ENCODE measurements at places on chromosomes 12 and 14.

GRCh38 chr14:54695196-54695595, 128.3 kb downstream of the SAMD4A start:
- no peak for DNase-seq

GRCh38 chr14:52844262-52845060, 53.1 kb upstream of the GNPNAT1 start:
- DNase-seq = no peak

GRCh38 chr12:75389061-75389460, 1.8 kb upstream of the GLIPR1L2 start:
- DNase-seq = no peak

GRCh38 chr14:79965896-79966295, 245.4 kb downstream of the DIO2 start:
- no peak for DNase-seq

GRCh38 chr14:61132894-61133293, 148.2 kb downstream of the TMEM30B start:
- DNase-seq = no peak

GRCh38 chr12:32512379-32512778, 113.0 kb downstream of the FGD4 start:
- DNase-seq = no peak

DNA sequence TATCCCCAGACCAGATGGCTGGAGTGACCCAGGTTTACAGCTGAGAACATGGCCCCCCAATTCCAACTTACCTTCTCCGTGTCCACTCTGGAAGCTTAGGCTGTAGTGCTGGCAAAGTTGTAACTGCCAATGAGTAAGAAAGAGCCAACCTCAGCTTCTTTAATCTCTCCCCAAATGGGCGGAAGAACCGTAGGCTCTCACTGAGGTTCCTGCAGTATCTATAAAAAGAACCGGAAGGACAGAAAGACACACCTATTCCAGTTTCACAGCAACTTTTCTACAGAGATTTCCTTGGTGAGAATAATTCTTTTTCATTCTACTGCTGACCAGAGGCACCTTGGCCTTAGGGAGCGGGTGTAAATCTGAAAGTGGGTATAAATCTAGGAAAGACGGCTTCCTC, at the start of gene GPRC5D:
TSS of gene GPRC5D (minus strand) at position 135 of the 400 bp plus-strand sequence. CDS start 1,786 bp downstream, outside the sequence.
- DNase-seq = no peak

DNA sequence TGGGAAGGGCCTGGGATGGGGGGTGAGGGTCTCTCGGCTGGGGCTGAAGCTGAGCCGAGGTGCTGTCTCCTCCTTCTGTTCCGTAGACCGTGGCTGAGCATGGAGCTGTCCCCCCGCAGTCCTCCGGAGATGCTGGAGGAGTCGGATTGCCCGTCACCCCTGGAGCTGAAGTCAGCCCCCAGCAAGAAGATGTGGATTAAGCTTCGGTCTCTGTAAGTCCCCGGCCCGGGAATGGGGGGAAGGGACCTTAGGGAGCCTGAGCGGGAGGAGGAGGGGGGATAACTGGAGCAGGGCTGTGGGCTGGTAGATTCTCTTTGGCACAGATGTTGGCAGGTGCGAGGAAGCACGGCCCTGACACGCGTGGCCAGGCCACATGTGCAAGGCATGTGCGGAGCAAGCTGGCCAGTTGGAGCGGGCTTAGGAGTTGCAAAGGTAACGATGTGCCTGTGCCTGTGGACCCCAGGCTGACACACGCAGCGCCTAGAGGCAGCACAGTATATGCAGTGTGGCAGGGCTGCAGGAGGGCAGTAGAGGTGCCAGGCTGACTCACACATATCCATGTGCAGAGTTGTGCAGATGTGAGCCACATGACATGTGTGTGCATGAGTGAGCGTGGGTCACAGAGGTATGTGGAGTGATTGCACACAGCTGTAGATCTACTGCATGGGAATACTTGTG, 512 bp downstream of the PDE1B start:
- DNase-seq = peak; percentile 28

GRCh38 chr12:27901959-27902358, 70.6 kb downstream of the PTHLH start:
- no peak for DNase-seq

GRCh38 chr14:24952851-24953666, 96.9 kb downstream of the STXBP6 start:
- DNase-seq = no peak

- DNase-seq = no peak
Observed at GRCh38 chr12:109131154-109132050, 15.0 kb downstream of the ACACB start.

DNA sequence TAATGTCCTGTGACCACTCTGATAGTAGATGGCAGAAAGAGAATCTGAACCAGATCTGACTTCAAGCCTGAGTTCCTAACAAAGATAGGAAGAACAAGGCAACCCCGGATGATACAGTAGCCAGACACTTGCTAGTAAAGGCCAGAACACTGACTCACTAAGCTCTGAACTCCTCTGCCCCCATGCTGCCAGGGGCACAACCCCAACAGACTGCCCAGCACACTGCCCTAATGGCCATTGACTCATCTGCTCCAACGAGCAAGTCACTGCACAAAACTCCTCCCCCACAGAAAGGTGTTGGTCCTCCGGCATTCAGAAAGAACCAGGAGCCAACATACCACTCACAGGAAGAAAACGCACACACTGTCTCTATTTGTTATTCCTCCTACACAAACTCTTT, 179.6 kb upstream of the NUDT4 start:
- DNase-seq = no peak

GRCh38 chr12:46356655-46357437, 15.7 kb downstream of the SLC38A2 start:
- DNase-seq = no peak

DNA sequence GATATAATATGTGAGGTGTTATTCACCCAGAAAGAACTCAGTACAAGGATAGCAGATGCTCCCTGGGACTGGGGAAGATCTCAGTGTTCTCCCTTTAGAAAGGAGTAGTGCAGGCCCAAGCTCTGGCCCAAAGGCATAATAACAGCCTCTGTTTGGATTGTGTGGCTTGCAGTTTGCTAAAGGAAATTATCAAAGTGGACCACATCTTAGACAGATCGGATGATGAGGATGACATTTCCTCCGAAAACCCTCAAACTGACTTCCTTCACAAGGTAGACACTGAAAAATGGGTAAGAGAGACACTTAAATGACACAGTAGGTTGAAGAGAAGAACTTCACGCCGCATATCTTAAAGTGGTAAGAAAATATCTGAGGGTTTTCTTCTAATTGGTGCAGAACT, 26.1 kb downstream of the SMCO2 start:
- no peak for DNase-seq

DNA sequence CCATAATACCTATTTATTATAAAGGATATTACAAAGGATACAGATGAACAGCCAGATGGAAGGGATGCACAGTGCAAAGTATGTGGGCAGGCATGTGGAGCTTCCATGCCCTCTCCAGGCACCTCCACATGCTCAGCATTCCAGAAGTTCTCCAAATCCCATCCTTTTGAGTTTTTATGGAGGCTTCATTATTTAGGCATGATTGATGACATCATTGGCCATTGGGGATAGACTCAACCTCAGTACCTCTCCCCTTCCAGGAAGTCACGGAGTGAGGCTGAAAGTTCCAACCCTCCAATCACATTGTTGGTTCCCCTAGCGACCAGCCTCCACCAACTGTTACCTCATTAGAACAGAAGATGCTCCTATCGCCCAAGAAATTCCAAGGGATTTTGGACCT, 156.4 kb downstream of the ATP23 start:
- no peak for DNase-seq

DNA sequence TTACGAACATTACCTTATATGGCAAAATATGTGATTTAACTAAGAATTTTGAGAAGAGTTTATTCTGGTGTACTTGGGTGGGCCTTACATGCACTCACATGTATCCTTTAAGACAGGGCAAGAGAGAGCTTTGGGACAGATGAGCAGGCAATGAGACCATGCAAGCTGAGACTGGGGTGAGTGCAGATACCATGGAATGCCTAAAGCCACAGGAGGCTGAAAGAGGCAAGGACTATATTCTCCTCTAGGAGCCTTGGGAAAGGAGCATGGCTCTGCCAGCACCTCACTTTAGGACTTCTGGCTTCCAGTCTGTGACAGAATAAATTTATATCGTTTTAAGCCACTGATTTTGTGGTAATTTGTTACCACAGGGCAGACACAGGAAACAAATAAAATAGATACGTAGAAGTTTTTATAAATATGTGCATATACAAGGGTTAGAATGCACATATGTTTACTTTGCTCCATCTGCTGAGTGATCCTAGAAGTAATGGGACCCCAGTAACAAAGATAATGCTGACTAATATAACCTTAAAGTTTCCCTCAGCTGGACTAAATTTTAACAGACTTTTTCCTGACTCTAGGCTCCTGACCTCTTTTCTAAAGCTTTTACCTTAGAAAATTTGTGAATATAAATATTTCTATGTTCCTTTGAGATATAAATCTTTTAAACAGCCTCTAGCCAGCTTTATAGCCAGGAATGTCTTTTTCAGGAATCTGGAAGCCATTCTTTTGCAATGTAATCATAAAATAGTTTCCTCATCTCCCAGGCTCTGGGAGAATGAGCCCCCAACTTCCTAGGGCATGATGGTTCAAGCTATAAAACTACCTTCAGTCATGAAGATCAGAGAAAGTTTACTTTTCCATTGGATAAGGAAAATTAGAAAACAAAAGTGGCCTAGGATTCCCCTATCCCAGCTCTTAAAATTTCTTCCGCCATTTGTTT, 216.8 kb downstream of the PPFIA2 start:
- DNase-seq = no peak

DNA sequence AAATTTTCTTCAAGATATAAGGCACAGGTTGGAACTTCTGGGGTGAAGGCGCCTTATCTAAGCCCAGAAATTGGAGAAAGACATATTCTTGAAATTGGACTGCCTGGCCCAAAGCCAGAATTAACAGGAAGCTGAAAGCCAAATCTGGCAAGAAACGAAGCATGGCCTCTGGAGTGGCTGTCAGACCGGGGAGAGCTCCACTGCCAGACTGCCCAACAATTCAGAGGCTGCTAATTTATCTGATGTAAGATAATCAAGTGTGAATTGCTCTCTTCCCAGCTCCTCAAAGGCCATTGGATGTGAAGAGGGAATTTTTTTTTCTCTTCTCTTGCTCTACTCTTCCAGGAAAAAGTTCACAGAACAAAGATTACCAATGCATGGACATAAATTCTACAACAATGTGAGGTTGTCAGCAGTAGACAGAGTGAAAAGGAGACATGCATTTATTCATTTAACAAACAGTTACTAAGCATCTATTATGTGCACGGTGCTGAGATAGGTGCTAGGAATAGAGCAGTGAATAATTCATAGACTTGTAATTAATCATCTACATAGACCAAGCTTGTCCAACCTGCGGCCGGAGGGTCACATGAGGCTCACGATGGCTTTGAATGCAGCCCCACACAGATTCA, at the start of gene GDF3:
TSS of gene GDF3 (minus strand) at position 210 of the 632 bp plus-strand sequence. CDS start at position 163, 47 bp downstream.
- DNase-seq = no peak

- no peak for DNase-seq
Observed at GRCh38 chr12:14779834-14780233, 23.4 kb downstream of the WBP11 start.

DNA sequence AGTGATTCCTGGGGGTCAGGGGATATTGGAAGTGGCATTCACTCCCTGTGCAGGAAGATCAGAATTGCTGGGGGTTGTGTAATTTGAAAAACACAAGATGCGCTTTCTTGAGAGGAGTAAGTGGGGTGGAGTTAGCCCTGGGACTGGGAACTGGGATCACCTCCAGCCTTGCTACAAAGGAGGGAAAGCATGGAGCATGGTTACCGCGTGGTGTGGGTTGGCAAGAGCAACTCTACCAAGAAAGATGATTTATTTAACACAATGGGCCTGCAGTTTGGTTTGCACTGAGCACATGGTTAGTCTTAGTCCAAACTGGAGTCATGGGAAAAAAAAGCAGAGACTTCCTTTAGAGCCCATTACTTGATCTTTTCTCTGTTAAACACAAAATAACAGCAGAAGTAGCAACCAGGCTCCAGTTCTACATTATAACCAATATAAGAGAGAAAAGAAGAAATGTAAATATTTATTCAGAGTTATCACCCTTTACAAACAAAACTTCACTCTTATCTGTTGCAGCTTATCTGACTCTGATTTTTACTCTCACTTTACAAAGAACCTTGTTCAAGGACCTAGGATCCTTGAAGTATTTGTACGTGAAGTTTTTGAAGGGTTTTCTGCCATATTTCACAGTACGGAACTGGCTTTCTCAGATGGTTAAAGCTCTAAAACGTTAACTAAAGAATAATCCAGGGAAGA, 2.1 kb upstream of the NIN start:
- DNase-seq = no peak

- no peak for DNase-seq
Observed at GRCh38 chr14:74924061-74924460, 1.0 kb upstream of the RPS6KL1 start.

- no peak for DNase-seq
Observed at GRCh38 chr12:40262657-40263056, 37.9 kb downstream of the LRRK2 start.

- DNase-seq = peak; percentile 15
Observed at GRCh38 chr12:122031342-122032216, 9.9 kb downstream of the BCL7A start.

GRCh38 chr14:100708425-100709288, 18.0 kb upstream of the DLK1 start:
- DNase-seq = no peak

- DNase-seq = no peak
Observed at GRCh38 chr12:119869720-119870119, 7.4 kb downstream of the CIT start.

DNA sequence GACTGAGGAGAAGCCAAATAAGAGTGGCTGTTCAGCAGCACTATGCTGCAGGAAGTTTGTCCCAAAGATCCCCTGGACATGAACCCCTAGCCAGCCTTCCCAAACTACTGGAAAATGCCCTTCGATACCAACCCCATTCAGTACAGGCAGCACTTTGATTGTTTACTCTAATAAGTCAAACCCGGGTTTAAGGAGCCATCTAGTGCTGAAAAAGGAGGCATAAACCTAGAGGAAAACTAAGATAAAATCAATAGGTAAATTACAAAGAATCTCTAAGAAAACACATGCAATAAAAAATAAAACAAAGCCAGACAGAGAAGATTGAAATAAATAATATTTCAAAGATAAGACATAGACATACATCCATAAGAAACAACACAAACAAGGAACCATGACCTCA, 771.6 kb downstream of the RPS29 start:
- no peak for DNase-seq

DNA sequence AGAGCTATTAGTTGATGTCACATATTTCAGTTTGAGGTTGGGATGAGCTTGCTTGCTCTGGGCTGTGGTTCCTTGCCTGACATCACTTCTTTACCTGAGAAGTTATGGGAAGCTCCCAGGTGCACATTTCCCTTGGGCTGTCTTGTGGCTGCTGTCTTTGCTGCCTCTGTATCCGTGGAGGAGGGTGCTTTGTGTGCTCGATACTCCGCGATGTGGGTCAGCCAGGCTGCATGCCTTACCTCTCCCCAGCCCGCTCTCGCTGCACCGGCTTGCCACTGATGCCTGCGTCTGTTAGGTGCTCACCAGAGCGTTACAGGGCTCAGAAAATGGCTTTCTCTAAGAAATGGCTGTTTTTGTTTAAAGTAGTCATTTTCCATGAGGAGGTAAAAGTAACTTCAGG, 19.6 kb downstream of the PELI2 start:
- no peak for DNase-seq

All from stimulated activated CD8-positive, alpha-beta memory T cell treated with anti-CD3 and anti-CD28 coated beads, Interleukin-15, amount 100 ng/mL, for 48 hours (primary cell).